Activated CD8-positive, alpha-beta memory T cell treated with anti-CD3 and anti-CD28 coated beads for 1 hour (primary cell): ENCODE measurements at places on chromosomes 12 and 14.

- no peak for DNase-seq
These were observed 28.1 kb upstream of the WNK1 start for GRCh38 chr12:724194-724855.

GRCh38 chr12:118330421-118331018, 42.2 kb downstream of the TAOK3 start:
- no peak for DNase-seq

DNA sequence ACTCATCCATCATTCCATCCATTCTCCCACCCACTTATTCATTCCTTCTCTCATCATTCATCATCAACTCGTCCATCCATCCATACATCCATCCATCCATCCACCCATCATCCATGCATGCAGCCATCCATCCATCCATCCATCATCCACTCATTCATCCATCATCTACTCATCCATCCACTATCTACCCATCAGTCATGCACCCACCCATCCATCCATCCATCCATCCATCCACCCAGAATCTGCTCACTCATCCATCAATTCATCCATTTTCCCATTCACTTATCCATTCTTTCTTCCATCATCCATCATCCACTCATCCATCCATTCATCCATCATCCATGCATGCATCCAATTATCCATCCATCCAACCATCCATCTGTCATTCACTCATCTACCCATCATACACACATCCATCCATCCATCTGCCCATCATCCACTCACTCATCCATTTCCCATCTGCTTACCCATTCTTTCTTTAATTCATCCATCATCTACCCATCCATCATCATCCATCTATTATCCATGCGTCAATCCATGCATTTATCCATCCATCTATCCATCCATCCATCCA, 107.1 kb upstream of the WSCD2 start:
- DNase-seq, result no peak

DNA sequence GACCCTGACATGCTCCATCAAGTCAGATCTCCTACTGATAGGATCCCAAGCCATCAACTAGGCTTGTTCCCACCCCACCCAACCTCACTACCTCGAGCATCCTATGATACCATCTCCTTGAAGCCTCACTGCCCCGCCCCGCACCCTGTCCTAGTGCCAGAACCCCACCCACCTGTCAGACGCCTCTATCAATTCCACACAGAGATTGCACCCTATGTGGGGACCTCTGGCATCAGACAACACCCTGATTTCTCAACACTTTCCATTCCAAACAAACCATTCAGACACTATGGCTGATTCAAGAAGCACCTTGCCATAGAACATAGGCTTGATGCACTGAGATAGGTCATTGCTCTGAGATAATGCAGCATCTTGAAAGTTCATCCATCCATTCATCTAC, 3.1 kb upstream of the GLTP start:
- no peak for DNase-seq

DNA sequence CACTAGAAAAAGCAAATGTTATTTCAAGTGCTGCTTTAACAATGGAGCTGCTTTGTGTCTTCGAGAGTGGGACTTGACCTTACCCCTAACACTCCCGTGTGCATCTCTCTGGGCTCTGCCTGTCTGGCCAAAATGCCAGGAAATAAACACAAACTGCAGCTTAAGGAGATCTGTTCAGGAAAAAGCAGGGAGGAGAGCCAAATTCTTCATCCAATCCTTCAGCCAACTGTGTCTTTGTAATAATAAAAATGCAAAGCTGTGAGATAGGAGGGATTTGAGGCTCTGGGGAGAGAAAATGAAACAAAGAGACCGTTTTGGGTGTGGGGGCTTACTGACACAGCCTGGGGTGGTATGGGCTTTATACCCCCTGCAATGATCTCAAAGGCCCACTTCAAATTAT, 85.8 kb upstream of the WSCD2 start:
- no peak for DNase-seq

DNA sequence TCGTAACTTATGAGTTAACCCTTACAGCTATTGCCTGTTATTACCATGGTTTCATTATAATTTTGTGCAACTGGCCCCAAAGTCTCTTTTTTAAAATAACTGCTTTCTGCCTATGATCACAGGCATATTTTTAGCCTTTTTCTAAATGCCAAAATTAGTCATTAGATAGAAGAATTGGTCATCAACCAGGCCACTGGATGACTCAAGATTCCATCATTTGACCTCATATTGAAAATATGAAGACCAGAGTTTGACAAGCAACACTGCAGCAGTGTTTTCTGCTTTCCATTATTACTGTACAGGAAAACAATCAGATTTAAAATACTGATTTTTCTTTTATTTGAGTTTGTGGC, 54.7 kb upstream of the OTOGL start:
- DNase-seq, result no peak

- no peak for DNase-seq
These were observed 27.4 kb downstream of the OAS2 start for GRCh38 chr12:113005762-113006161.

DNA sequence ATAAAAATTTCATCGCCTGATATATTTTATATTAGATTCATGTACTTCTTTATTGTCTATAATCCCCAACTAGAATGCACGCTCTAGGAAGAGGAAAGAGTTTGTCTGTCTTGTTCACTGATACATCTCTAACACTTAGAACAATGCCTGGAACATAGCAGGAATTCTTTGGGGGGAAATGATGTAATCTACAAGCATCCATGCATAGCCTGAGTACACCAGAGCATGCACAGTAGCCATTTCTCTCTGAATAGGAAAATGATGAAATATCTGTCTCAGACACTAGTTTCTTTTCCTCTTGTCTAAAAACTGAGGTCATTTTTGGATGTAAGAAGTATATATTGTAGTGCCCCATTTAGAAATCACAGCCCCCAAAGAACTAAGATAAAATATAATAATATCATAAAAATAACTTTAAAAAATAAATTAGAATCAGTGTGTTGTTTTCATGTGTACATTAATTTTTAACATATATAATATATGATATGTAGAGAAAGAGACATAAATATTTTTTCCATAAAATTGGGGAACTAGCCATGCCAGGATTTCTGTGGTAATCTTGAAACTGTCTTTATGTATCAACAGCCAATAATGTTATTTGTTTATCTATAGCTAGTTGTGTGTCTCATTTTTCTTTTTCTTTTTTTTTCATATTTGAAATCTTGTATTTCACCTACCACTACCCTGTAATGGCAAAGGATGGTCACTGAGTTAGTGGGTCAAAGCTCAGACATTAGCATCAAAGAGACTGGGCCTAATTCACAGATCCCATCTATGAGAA, 155.6 kb upstream of the TMCC3 start:
- DNase-seq, result no peak

- DNase-seq, result no peak
These were observed 50.3 kb downstream of the IFT81 start for GRCh38 chr12:110174373-110174996.

- DNase-seq, result no peak
These were observed 76.3 kb upstream of the FUT8 start for GRCh38 chr14:65336191-65336591.

DNA sequence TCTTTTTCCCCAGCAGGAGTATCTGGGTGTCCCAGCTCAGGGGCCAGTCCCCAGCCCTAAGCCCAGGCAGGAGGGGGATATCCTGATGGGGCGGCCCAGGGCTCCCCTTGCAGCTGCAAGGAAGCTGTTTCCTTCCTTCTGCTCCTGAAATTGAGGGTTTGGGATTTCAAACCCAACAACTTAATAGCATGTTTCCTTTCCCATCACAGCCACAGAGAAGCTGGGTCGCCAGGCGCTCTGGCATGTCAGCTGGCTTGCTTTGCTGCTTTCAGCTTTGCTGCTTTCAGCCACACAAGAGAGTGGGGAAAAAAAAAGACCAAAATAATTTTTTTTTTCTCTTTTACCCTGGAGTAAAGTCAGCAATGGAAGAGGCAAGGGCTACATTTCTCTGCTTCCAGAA, 30.0 kb downstream of the HVCN1 start:
- DNase-seq, result no peak

DNA sequence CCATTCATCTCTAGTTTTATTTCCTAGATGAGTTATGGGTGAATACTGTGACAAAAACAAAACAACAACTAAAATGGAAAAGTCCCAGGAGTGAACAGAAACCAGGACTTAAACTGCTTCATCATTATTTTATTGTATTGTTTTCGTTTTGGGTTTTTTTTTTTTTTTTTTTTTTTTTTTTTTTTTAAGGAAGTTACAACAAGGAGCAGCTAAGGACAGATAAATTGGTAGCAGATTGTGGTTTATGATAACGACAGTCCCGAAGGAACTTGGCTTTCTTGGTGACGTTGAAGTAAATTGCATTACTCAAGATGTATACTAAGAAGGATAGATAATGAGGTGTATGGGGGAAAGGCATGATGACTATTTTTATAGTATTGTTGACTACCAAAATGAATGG, 866.3 kb downstream of the NRXN3 start:
- no peak for DNase-seq

- DNase-seq, result no peak
These were observed 27.2 kb upstream of the CMAS start for GRCh38 chr12:22018860-22019259.

DNA sequence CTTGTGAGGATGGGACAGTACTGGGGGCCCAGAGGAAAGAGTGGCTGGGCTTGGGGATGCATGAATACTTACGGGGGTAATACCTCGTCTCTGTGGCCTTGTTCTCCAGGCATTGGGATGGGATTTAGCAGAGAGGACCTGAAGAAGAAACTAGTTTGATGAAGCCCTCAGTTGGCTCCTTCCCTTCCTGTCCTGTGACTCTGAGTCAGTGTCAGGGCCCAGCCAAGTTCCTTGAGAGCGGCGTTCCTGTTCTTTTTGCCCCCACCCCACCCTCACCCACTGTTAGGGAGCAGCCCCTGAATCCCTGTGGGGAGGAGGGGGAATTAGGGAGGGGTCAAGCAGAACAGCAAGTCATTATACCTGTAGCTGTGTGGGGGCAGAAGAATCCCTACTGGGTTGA, 5.2 kb upstream of the LRP1-AS start:
- DNase-seq, result no peak

DNA sequence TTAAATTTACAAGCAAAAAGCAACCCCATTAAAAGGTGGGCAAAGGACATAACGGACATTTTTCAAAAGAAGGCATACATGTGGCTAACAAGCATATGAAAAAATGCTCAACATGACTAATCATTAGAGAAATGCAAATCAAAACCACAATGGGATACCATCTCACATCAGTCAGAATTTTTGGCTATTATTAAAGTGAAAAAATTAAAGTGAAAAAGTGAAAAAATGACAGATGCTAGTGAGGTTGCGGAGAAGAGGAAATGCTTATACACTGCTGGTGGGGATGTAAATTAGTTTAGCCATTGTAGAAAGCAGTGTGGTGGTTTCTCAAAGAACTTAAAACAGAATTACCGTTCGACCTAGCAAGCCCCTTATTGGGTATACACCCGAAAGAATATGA, 7.9 kb downstream of the OTOGL start:
- no peak for DNase-seq

DNA sequence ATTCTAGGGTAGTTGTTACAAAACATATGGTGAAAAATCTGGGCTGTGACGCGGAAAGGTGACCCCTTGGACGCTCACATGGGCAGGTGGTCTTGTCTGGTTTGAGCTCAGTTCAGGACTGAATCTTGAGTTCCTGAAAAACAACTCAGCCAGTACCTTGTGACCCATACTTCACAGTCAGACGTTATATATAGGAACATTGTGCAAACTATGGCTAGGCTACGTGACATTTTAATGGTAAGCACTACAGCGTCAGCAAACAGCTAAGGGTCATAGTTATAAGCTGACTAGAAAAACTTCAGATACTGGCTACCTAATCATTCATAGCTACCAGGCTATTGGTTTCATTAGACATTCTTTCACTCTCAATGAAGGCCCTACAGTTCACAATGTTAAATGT, 14.8 kb upstream of the EDDM3A start:
- DNase-seq, result no peak

DNA sequence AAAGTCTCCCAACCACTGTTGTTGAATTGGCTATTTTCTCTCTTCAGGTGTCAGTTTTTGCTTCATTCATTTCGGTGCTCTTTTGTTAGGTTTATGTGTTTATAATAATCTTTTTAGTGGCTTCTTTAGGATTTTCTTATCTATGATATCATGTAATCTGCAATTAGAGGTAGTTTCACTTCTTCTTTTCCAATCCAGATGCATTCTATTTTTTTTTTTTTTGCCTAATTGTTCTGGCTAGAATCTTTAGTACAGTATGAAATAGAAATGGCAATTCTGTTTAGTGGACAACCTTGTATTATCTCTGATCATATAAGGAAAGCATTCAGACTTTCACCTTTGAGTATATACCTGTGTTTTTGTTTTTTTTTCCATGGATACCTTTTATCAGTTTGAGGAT, 17.4 kb downstream of the CNOT2 start:
- no peak for DNase-seq

DNA sequence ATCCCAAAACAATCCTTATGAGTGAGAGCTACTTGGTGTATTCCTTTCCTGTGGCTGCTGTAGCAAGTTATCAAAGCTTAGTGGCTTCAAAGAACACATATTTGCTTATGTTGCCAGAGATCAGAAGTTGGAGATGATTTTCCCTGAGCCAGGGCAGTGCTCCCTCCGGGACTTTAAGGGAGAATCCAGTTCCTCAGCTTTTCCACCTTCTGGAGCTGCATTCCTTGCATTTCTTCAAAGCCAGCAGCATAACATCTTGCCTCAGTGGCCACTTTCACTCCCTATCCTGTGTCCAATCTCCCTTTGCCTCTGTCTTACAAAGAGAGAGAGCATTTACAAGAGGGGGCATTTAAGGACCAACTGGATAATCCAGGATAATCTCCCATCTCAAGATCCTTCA, 33.7 kb downstream of the P2RX7 start:
- DNase-seq, result no peak

GRCh38 chr14:65723348-65723747, 310.8 kb downstream of the FUT8 start:
- DNase-seq, result no peak

- DNase-seq, result no peak
These were observed 5.9 kb downstream of the OAS3 start for GRCh38 chr12:112944024-112944690.

DNA sequence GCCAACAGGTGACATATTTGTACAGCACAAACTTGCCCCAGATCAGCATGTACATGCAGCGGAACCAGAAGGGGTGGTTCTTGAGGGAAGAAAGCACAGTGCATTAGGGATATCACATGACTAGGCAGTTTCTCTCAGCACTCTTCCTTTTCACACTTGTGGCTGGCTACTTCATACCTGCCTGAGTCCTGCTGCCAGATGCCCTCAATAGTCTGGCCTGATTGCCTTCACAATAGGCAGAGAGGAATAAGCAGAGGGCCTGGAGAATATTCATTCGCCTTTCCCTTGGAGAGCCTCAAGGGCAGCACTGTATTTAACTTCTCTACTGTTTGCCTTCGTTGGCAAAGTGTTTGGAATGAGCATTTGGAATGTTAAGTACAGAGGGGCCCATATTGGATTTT, 7.9 kb downstream of the EMG1 start:
- no peak for DNase-seq

- no peak for DNase-seq
These were observed 12.2 kb downstream of the PTPN11 start for GRCh38 chr12:112430929-112431328.

DNA sequence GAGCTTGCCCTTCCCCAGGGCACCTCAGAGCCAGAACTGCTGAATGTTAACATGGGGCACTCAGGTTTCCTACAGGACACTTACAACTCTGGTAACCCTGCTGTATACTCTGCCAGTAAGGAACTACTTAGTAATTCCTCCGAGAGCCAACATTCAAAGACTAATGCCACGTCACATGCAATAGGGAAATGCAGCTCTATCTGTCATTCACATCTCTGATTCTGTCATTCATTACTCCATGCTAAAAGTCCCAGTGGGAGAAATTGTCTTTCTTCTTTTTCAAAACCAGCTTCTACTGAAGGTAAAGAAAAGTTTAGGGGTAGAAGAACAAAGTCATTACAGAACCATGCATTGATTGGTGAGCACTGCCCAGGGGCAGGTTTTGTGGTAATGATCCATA, 189.2 kb downstream of the DAD1 start:
- DNase-seq, result no peak
